ENCODE measurements at places on chromosomes 7 and 10. TPM values are rescaled to one million over a fixed set of nuclear protein-coding genes. Genes with fewer than 3 reads are reported as not detected.

Gene CCL26
- not detected for polyA plus RNA-seq

Gene PTPRN2
- polyA plus RNA-seq = 9.2 TPM

Gene PHKG1
- 1.5 TPM for polyA plus RNA-seq

Gene TMUB1
- polyA plus RNA-seq = 28.8 TPM

Gene CUZD1
- 1.6 TPM for polyA plus RNA-seq

Gene FGL2
- polyA plus RNA-seq = 103 TPM

Gene UPK3BL1
- 18.5 TPM for polyA plus RNA-seq

Gene CHRM2
- 2.3 TPM for polyA plus RNA-seq

Gene ELAPOR2
- 8.8 TPM for polyA plus RNA-seq

Gene TMEM273
- 2.3 TPM for polyA plus RNA-seq

Gene SH2D4B
- 0.13 TPM for polyA plus RNA-seq

Gene MAT1A
- polyA plus RNA-seq = 1.3 TPM

Gene ZDHHC4
- polyA plus RNA-seq = 98.4 TPM

Gene COL1A2
- 990 TPM for polyA plus RNA-seq

Gene LLCFC1
- polyA plus RNA-seq = 0.67 TPM

Gene SUN3
- polyA plus RNA-seq = 0.29 TPM

Gene DOCK4
- 22.3 TPM for polyA plus RNA-seq

Gene PIP
- polyA plus RNA-seq = not detected

Gene GIGYF1
- 42.2 TPM for polyA plus RNA-seq

Gene TMEM140
- polyA plus RNA-seq = 35.5 TPM

Gene MRLN
- 0.48 TPM for polyA plus RNA-seq

Gene CAMK2G
- 22.0 TPM for polyA plus RNA-seq

Gene PODXL
- polyA plus RNA-seq = 770 TPM

Gene NANOS1
- 3.4 TPM for polyA plus RNA-seq

Gene MEIG1
- 1.8 TPM for polyA plus RNA-seq

Gene ADO
- 36.3 TPM for polyA plus RNA-seq

Gene ANKRD7
- polyA plus RNA-seq = 3.5 TPM

Gene SNX8
- 41.5 TPM for polyA plus RNA-seq

Gene NEUROG3
- polyA plus RNA-seq = not detected

Gene ADCYAP1R1
- polyA plus RNA-seq = 0.64 TPM

Gene CDNF
- polyA plus RNA-seq = 4.6 TPM

Gene EPHA1
- polyA plus RNA-seq = 16.5 TPM

Gene HTR5A
- polyA plus RNA-seq = 0.06 TPM

Gene LFNG
- polyA plus RNA-seq = 28.9 TPM

Gene GIMAP6
- polyA plus RNA-seq = 18.2 TPM
